NB4 (cell line): ENCODE measurements at places on chromosomes 7 and 10.

DNA sequence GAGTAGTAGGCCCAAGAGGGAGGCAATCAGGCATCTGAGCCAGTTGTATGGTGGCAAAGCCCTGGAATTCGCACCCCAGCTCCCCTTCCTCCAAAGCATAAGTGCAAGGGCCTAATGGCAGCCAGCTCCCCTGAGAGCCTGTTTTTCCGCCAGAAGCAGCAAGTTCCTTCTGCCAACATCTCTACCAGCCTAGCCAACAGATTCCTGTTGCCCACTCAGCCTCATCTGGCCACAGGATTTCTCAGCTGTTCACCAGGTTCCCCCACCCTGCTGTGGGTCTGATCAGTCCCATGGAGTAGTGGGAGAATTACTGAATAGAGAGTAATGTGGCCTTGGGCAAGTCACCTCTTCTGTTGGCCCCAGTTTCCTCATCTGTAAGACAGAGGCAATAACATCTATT is 186.2 kb upstream of the PDE1C start:
- DNase-seq: no peak

DNA sequence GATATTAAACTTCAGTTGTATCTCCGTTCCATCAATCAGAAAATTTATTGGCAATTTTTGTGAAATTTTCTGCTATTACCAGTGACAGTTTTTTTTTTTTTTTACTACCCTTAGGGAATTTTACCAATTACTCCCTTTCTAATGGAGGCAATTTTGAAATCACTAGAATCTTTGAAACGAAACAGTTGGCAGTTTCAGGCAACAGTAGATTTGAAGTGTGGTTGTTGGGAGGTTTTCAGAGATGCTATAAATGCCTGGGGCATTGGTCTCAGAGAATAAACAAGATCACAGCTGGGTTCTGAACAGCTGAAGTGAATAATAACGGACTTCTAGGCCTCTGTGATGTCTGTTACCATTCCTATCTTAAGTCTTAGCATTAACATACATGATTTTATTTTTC is 535.9 kb upstream of the POT1 start:
- DNase-seq: no peak

DNA sequence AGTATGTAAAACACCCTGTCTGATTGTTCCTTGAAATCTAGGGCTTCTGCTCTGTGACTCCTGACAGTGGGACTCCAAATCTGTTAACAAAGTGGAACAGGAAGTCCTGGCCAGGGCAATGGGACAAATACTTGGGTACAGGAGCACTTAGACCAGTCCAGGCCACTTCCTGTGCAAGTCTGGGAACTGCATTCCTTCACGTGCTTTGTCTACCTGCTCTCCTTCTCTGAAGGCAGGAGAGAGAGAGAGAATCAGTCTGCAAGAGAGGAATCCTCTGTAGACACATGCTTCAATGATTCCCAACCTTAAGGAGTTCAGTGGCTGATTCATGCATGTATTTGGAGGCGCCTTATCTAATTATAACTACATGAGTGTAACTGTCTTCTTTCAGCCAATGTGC is 530.2 kb downstream of the GATA3 start:
- DNase-seq: no peak

DNA sequence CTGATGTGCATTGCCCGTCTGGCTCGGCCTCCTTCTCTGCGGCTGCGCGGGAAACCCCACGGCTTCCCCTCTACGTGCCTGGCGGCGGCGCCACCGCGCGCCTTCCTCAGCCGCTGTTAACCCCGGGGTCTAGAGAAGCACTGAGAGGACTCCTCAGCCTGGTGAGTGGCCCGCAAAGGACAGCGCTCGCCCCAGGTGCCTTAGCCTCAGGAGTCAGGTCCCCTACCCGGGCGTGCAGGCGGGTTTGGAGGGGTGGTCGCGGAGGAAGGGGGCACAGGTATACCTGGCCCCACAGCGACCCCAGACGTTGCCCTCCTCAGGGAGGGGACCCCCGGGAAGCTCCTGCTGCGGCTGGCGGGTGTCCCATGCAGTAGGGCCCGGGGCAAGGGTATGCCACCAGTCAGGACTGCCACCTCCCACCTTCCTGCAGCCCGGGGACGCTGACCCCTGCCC is 51.0 kb downstream of the ARL5B start:
- DNase-seq: no peak

- DNase-seq: no peak
Measured at GRCh38 chr7:128166603-128167041, 74.5 kb upstream of the LEP start.
